ENCODE measurements at places on chromosomes 11 and 22.
A peak's percentile ranks its signal among the peaks of the same experiment; 100 is the strongest.

- DNase-seq = no peak
These were observed 29.1 kb downstream of the NFRKB start for GRCh38 chr11:129866311-129866710.

DNA sequence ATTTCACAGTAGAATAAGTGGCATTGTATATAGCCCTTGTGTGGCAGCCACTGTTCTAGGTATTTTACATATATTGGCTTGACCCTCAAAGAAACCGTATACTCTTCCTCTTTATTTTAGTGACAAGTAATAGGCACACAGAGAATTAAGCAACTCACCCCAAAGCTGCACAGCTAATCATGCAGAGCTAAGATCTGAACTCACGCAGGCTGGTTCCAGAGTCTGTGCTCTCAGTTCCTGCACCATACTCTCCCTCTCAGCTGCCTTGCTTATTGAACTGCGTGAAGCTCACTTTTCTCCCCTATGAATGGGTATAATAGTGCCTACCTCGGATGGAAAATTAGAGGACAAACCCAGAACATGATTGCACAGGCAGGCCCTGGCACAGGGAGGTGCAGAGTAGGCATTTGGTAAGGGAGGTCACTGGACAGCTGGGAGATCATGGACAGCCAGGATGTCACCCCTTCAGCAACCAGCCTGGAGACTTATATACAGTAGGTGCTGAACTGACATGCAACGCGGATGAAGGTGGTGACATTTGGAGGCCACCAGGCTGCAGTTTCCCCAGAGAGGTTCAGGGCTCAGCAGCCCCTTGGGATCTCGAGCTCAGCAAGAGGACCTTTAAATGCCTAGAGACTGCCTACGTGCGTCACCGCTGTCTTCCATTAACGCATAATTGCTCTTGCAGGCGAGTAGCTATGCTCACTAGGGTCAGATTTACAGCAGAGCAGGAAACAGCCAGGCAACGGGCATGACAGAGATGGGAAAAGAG, 78.4 kb upstream of the TP53I11 start:
- DNase-seq = peak; percentile 32

DNA sequence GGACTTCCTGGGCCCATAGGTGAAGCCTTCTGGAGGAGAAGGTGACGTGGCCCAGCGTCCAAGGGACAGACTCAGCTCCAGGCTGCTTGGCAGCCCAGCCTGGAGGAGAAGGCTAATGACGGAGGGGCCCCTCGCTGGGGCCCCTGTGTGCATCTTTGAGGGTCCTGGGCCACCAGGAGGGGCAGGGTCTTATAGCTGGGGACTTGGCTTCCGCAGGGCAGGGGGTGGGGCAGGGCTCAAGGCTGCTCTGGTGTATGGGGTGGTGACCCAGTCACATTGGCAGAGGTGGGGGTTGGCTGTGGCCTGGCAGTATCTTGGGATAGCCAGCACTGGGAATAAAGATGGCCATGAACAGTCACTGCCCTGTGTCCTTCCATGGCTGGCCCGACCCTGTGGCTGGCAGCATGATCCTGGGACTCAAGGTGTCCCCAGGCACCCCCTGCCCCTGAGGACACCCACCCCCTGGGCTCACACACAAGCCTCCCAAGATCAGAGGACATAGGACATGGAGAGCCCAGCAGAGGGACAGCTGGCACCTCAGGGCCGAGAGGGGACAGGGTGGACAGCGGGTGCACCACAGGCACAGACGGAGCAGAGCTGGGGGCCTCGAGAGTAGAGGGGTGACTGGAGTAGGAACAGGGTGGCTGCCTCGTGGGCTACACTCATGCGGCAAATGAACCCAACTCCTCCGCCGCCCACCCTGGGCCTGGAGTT, 10.1 kb downstream of the SIGIRR start:
- DNase-seq = no peak

DNA sequence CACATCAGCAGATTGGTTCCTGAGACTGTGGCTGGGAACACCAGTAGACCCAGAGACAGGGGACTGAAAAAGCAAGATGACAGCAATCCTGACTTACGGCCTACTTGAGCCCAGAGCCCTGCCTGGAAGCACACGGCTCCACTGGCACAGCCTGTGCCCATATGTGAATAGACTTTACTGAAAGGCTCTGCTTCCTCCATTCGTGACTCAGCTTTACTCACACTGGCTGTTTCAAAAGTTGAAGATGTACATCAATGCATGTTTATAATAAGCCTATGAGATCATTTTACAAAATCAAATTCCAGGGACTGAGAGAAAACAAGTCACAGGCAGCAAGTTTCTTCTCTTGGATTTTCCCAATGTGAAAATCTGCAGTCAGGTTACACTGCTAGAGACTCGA, 134.6 kb upstream of the TEAD1 start:
- DNase-seq = no peak

GRCh38 chr22:43667656-43668055, 144.4 kb downstream of the EFCAB6 start:
- no peak for DNase-seq
